ENCODE measurements at places on chromosomes 1 and 21.

GRCh38 chr1:27402349-27402754 is 9.9 kb downstream of the GPR3 start:
- DNase-seq: peak; percentile 56

GRCh38 chr1:207806531-207807325 is 54.9 kb downstream of the CD46 start:
- no peak for DNase-seq

DNA sequence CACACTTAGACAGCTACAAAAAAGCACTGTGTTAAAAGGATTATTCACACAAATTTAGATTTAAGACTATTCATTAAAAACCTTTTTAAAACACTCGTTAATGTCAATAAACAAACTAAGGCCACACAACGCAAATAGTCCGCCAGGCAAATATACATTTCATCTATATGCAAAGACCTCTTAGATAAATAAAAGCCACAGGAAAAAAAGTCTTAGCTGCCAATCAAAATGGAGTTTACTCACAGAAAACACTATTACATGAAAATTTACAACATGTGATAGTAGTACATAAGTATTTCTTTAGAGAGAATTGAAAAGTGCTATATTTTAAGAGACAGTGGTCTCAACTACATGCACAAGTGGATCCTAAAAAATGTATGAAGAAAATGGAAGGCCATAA is 2.7 kb upstream of the PHTF1 start:
- no peak for DNase-seq

GRCh38 chr1:187514110-187514509 is 685.4 kb downstream of the PLA2G4A start:
- DNase-seq: no peak

DNA sequence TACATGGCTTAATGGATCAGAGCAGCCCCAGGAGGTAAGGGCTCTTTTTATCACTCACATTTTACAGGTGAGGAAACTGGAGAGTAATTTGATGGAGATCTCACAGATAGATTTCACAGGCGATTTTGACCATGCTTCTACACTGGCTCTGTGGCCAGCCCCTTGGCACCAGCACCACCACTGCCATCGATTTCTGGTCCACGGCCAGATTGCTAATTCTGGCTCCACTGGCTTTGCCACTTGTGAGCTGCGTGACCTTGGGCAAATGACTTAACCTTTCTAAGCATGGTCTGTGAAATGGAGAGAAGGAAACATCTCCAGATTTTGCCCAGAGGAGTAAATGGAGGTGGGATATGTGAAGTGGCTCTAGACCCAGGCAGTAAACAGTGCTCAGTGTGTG is 32.6 kb downstream of the KCNC4 start:
- DNase-seq: no peak

GRCh38 chr1:20266141-20266540 is 24.5 kb upstream of the VWA5B1 start:
- DNase-seq: peak; percentile 39

DNA sequence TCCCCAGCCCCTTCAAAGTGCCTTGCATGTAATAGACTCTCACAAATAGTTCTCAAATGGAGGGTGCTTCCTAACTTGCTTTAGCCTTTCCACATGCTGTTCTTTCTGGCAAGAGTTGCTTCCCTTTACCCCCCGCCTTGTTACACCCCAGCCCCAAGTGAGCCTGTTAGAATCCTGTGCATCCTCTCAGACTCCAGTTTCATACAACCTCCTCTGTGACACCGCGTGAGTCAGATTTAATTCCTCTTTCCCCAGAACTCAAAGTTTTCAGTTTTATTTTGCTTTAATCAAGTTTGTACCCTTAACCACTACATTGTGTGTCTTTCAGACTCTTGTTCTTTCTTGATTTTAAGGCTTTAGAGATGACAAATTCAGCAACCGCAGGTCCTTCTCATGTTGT is 234.5 kb upstream of the HOOK1 start:
- DNase-seq: no peak

GRCh38 chr21:26522704-26523103 is 50.4 kb downstream of the CYYR1 start:
- DNase-seq: no peak

GRCh38 chr1:3034162-3034561 is 12.9 kb downstream of the ACTRT2 start:
- DNase-seq: no peak

GRCh38 chr1:89685461-89685860 is 52.5 kb downstream of the LRRC8C start:
- no peak for DNase-seq

GRCh38 chr1:157404063-157404501 is 148.2 kb downstream of the FCRL5 start:
- no peak for DNase-seq

GRCh38 chr1:191943684-191944083 is 214.6 kb upstream of the RGS18 start:
- DNase-seq: no peak

DNA sequence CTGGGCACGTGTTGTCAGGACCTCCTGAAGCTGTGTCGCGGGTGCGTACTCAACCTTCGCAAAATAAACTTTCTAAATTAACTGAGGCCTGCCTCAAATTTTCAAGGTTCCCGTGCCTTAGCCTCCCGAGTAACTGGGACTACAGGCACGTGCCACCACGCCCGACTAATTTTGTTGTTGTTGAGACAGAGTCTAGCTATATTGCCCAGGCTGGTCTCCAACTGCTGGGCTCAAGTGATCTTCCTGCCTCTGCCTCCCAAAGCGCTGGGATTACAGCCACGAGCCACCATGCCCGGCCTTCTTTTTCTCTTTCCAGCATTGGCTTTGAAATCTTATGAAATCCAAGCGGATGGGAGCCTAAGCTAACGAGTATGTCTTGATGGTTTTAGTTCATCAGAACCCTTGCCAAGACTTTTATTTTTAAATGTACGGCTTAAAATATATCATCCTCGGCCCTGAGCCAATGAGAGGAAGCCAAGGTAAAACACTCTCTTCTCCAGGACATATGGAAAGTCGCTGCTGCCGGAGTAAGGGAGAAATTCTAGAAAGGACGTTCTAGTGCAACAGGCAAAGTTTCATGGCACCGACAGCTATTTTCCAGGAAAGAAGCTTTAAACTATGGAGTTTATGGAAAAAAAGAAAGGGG is 12.7 kb upstream of the ERVH48-1 start:
- DNase-seq: no peak

GRCh38 chr1:10431070-10431730 is 967 bp downstream of the CENPS start:
- no peak for DNase-seq

- DNase-seq: no peak
Observed at GRCh38 chr1:156656806-156657740, 15.2 kb downstream of the BCAN start.

DNA sequence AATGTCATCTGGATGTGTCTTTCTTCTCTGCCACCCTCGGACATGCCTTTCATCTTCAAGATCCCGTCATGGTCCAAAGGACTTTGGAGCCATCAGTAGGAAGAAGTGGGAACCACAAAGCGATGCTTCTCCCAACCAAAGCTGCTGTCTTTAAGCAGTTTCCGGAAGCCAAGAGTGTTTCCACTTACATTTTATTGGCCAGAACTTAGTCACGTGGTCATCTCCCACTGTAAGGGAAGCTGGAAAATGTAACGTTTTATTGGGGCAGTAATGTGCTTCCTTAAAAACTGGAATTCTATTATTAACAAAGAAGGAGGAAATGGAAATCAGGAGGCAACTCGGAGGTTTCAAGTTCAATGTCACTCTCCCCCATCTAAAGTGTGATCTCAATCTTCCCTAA is 170.8 kb downstream of the ATG4C start:
- no peak for DNase-seq

- no peak for DNase-seq
Observed at GRCh38 chr1:154883919-154884868, 14.1 kb upstream of the KCNN3 start.

- no peak for DNase-seq
Observed at GRCh38 chr1:41806472-41807155, 112.1 kb downstream of the HIVEP3 start.

DNA sequence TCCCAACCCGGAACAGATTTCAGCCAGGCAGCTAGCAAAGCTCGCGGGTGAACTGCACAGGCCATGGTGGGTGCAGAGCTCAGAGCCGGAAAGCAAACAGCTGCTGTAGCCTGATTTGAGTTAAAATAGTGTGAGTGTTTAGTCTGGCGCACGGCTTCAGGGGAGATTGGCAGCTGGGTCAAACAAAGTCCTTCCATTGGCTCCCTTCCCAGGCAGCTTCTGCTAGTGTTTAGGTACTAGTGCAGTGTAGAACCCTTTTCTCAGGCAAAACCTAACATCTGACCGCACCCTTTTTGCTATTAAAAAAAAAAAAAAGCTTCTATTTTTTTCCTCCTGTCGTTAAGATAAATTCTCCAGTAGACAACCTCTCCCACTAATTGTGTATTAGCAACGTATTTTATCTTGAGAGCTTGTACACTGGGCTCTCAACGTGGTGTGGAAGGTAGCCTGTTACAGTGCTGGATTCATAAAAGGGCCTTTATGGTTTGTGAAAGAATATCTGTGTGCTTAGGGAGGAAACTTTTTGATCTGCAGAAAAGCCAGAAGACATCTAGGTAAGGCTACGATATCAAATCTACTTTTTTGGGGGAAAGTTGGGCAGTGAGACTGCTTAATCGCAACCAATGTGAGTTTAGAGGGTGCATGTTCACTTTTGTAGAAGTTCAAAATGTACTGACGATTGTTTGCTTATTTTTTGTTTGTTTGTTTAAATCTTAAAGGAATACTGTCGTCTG is 689.6 kb downstream of the USP25 start:
- peak; percentile 92 for DNase-seq

GRCh38 chr1:216721062-216721461 is 2.2 kb downstream of the ESRRG start:
- no peak for DNase-seq

GRCh38 chr1:156717351-156717750 is 10.9 kb upstream of the METTL25B start:
- DNase-seq: no peak

DNA sequence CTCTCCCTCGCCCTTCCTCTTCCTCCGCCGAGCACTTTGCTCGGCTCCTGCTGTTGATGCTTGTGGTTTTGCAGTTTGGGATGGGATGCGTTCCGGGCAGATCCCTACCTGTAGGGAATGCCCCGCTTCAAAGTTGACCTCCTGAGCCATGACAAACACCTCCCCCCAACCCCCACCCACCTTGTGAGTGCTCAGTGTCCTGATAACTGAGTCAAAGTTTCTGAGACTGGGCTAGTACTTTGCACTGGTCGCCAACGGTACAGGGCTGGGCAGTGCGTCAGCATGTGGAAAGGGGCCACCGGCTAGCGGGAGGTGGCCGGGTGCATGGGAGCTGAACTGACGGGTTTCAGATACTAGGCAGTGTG is 771 bp downstream of the RABGAP1L start:
- DNase-seq: no peak

- DNase-seq: no peak
Observed at GRCh38 chr1:182397653-182398393, 2.6 kb downstream of the TEDDM1 start.

DNA sequence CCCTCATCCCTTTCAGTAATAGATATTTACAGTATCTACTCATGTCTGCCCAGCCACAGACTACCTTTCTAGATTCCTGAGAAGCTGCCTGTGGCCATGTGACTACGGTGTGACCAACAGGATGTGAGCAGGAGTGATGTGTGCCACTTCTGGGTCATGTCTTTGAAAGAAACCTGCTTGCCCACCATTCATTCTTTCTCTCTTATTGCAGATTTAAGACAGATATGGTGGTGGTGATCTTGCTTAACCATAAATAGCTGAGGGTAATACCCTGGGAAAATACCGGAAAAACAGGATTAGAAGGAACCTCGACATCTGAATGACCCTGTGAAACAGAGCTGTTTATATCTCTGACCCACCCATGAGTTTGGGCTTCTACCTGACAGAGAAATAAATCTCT is 41.6 kb upstream of the GUCA2A start:
- peak; percentile 80 for DNase-seq

GRCh38 chr1:8397511-8397910 is 79.6 kb downstream of the SLC45A1 start:
- DNase-seq: no peak

GRCh38 chr1:36885540-36886357 is 148.6 kb downstream of the GRIK3 start:
- DNase-seq: no peak

DNA sequence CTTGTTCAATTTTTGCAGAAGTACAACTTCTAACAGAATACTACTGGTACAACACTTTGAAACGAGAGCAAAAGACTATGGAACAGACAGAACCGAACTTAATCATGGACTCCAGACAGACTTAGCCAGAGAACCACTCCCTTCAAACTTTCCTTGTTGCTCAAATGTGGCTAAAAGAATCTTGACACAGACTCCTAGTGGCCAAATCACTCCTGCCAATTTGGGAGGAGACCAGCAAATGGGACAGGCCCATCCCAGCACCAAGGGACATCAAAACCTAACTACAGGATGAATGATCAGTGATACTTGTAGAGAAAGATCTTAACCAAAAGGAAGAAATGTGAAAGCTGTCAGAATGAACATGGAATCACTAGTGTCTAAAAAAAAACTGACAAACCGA is 154.0 kb downstream of the MATN1 start:
- no peak for DNase-seq

DNA sequence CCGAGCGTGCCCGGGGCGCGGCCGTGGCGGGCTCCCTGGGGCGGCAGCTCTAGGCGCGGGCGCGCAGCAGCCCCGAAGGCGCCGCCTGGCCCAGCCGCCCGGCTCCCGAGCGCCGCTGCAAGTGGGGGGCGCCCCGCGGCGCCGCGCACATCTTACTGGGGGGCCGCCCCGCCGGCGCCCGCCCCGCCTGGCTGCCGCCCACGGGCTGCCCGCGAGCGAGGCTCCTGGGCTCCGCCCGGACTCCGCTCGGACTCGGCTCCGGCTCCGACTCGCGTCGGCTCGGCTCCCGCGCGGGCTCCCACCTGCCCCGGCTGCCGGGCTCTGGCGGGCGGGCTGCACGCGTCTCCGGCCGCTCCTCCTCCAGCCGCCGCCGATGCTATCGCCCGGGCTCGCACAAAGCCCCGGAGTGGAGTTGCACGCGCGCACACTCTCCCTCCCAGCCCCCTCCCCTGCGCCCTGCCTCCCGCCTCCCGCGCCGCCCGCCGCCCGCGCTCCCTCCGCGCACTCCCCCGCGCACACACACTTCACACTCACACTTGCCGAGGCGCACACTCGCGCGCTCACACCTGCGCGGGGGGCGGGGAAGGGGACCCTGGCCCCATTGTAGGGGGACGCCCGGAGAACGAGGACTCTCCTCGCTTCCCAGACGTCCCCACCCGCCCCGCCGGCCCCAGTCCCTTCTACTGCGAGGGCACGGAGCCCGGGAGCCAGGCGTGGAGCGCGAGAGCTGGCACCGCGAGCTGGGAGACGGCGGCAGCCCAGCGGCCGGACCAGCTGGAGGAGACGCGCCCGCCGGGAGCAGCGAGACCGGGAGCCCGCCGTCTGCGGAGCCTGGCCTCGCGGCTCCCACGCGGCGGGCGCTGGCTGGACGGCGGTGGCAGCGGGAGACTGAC is at the start of gene GRIK3:
Gene GRIK3 (minus strand): TSS at position 395 of the 893 bp plus-strand sequence. CDS start 407 bp downstream, outside the sequence.
- no peak for DNase-seq

- DNase-seq: no peak
Observed at GRCh38 chr21:36750576-36750959, 51.7 kb downstream of the SIM2 start.

- no peak for DNase-seq
Observed at GRCh38 chr1:28517649-28517999, 11.8 kb downstream of the RCC1 start.

- no peak for DNase-seq
Observed at GRCh38 chr1:152461544-152461943, 47.5 kb upstream of the CRNN start.
